ENCODE measurements at places on chromosomes 7 and 10.

DNA sequence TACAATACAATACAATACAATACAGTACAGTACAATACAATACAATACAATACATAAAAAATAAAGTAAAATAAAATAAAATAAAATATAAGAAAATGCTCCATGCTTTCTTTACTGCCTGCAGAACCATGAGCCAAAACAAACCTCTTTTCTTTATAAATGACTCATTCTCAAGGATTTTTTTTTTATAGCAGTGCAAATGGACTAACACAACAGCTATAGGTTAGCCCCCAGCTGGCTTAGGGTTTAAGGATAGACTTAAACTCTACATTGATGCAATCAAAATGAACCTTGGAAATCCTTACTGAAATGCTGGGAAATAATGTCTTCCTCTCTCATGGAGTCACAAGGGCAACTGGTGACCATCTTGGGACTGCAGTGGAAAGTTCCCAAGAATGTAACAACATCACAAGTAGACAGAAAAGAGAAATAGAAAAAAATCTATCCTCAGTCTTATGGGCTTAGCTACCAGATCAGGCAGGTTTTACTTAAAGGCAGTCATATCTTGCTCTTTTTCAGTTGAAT lies 348.9 kb downstream of the ARL4A start:
- DNase-seq = no peak

GRCh38 chr7:114422507-114423501 lies 8.2 kb downstream of the FOXP2 start:
- peak; percentile 66 for DNase-seq

GRCh38 chr10:83957168-83957947 lies 182.0 kb upstream of the GHITM start:
- DNase-seq = peak; percentile 36

- DNase-seq = no peak
Observed at GRCh38 chr7:45563941-45564461, 10.2 kb upstream of the ADCY1 start.

DNA sequence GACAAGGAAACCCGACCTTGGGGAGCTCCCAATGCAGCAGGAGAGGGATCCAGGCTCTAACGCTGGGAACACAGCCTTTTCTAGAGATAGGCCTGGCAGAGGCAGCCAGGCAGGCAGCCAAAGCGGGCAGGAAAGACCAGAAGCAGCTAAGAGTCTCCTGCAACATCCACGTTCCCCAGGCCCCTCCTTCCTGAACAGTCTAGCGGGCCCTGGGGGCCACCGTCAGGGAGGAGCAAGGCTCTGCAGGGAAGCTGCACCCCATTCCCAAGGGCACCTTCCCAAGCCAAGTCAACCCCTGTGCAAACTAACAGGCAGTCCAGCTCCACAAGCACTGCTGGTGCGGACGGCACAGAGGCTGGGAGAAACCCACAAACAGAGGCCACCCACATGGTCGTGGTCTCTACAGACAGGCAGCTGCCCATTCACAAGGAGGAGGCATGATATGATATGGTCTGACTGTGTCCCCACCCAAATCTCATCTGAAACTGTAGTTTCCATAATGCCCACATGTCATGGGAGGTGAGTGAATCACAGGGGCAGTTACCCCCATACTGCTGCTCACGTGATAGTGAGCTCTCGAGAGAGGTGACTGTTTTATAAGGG lies 115.7 kb downstream of the MAD1L1 start:
- no peak for DNase-seq

DNA sequence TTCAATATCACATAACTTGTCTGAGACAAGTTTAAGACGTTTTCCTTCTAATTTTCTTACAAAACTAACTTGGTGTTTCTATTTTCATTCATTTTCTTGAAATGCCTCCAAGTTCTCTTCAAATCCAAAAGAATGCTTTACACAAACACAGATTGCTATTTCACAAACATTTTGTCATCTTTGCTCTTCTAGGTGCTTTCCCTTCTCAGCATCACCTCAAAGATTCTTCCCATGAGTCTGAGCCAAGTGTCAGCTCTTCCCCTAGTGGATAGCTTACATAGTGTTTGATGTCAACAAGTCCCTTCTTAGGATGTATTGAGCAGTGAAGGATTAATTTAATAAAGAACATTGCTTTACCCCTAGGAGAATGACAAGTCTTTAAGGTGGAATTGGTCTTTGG lies 38.1 kb upstream of the SEMA3A start:
- no peak for DNase-seq

DNA sequence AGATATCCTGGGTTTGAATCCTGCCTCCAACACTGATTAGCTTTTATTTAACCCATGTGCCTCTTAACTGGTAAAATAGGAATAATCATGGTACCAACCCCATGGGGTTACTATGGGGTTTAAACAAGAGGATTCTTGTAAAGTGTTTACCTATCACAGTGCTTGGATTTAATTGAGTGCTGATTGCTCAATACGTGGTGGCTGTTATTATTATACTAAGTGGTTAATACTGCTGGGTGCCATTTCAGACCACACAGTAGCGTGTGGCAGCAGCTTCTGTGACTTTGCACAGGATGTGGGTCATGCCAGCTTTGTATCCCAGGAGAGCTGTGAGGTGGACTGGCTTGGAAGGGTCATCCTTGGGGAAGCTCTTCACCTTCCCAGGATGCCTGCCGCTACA lies 177.2 kb downstream of the SEC23IP start:
- DNase-seq = no peak

GRCh38 chr10:51960494-51960895 lies 261.1 kb upstream of the CSTF2T start:
- peak; percentile 12 for DNase-seq

- DNase-seq = no peak
Observed at GRCh38 chr10:22713853-22714478, 412 bp downstream of the PIP4K2A start.

GRCh38 chr10:53836638-53837037 lies 964.4 kb downstream of the PCDH15 start:
- DNase-seq = no peak

GRCh38 chr7:7564323-7564780 lies 2.3 kb upstream of the MIOS start:
- DNase-seq = no peak

GRCh38 chr10:20195076-20195475 lies 378.8 kb downstream of the PLXDC2 start:
- no peak for DNase-seq

DNA sequence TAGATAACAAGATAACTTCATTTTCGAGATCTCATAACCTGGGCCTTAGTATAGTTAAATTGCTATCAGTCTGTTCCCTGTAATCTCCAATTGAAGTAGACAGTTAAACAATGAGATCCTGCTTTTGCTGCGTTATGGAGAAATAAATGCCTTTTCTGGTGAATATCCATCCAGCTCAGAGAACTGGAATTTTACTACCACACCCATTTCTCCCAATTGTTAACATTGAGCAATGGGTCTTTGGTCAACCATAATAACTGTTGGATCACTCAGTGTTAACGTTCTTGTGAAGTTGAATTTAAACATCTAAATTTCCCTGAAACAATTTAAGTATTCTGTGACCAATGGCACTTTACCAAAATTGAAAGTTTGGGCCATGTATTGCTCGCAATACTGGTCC lies 3.0 kb downstream of the CALU start:
- DNase-seq = no peak

- DNase-seq = no peak
Observed at GRCh38 chr7:119572132-119572531, 700.8 kb upstream of the KCND2 start.

DNA sequence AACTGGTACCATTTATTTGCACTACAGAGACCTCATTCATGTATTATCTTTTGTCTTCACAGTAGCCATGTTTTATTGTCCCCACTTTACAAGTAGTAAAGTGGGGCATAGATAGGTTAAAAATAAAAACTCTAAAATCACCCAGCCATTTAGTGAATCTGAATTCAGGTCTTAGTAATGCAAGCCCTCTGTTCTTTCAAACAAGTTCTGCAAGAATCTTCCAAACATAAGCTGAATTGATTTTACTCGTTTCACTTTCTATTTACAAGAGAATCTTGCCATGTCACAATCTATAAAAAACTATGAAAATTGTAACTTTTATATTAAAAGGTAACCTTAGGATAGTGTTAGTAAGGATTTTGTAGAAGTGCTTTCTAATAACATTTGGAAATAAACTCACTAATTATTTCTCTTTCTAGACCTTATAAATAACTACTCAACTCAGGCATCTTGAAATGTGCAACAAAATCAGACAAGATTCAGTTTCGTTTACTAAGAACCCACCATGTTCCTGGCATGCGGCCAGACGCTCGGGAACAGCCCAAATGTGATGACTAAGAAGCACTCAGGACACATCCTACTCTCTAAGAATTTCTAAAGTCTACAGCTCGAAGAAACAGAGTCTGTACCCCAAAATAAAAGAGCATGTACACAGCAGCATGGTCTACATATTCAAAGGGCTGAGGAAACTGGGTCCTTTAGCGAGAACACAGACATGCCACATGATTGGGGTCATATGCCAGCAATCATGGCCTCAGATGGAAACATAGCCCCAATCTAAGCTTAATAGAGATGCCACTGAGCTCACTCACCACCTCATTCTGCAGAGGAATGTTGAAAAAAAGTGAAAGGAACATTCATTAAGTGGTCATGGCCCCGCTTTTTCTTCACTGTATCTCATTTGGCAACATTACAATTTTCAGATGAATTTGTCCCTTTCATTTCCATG lies 167.6 kb downstream of the AMPH start:
- DNase-seq = no peak

- no peak for DNase-seq
Observed at GRCh38 chr7:92656121-92656520, 65.9 kb upstream of the FAM133B start.

- DNase-seq = peak; percentile 61
Observed at GRCh38 chr7:116173051-116174028, 37.0 kb upstream of the TES start.

DNA sequence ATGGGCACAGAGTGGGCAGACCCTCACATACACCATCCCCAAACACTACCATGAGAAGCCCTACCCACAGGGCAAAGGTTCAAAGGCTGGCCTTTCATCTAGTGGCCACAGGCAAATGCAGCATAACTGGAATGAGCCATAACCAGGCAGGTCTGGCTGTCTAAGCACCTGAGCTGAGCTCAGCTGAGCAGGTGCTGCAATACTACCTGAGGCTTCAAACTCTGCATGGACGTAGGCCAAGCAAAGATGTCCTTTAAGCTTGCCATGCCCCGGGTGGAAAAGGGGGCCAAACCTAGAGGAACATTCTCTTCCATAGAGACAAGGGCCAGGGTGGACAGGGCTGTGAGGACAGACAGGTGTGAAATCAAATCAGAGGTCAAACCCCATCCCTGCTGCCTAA lies 65.3 kb upstream of the CAMK2B start:
- DNase-seq = no peak

DNA sequence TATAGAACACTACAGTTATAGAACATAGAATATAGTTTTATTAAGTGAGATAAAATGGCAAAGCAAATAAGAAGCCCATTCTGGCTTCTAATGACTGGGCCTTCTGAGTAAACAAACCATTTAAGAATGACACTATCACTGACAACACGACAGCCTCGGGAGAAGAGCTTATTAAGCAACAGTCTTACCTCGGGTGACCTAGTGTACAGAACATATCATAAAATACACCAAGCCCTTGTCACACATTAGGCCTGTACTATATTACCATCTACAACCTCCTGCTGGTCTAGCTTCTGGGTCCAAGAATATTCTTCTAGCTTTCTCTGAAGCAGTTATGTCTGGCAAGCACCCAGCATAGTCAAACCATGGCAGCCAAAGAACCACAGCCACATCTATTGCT lies 32.0 kb downstream of the CCDC186 start:
- no peak for DNase-seq

- DNase-seq = no peak
Observed at GRCh38 chr10:12622691-12623090, 273.3 kb downstream of the CAMK1D start.

DNA sequence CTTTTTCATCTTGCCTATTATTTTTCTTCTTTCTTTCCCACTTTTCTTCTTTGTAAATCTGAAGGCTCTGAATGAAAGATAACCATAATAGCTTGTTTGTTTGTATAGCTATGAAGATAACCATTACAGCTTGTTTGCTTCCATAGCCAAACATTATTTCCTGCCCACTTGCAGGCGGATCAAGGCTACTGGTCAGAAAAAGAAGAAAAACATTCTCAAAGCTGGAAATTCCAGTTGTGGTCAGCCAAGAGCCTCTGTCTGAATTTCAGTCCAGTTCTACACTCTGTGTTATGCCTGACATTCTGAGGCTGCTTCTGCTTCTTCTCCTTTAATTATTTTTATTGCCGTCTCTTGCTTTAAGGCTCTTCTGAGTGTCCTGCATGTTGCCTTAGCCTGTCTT lies 48.9 kb downstream of the TMEM178B start:
- DNase-seq = no peak

GRCh38 chr7:98024075-98024474 lies 34.1 kb upstream of the OCM2 start:
- DNase-seq = no peak

GRCh38 chr10:22701132-22701826 lies 13.1 kb downstream of the PIP4K2A start:
- no peak for DNase-seq

- peak; percentile 34 for DNase-seq
Observed at GRCh38 chr7:114419441-114420272, 5.0 kb downstream of the FOXP2 start.

DNA sequence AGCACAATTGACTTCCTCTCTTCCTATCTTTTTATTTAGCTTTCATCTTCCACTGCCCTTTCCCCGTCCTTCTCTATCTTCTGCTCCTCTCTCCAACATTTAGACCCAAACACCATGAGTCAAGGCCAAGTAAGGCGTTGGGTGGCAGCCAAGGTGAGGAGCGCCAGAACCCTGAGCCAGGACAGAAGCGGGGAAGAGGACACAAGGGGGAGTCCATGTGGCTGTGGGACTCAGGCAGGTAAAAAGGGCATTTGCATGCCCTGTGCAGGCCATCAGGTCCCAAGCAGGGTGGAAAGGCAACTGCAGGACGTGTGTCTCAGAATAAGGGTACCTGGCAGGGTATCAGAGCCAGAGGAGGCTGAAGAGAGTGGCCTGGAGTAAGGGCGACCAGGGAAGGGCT lies 192.4 kb upstream of the PFKP start:
- no peak for DNase-seq

DNA sequence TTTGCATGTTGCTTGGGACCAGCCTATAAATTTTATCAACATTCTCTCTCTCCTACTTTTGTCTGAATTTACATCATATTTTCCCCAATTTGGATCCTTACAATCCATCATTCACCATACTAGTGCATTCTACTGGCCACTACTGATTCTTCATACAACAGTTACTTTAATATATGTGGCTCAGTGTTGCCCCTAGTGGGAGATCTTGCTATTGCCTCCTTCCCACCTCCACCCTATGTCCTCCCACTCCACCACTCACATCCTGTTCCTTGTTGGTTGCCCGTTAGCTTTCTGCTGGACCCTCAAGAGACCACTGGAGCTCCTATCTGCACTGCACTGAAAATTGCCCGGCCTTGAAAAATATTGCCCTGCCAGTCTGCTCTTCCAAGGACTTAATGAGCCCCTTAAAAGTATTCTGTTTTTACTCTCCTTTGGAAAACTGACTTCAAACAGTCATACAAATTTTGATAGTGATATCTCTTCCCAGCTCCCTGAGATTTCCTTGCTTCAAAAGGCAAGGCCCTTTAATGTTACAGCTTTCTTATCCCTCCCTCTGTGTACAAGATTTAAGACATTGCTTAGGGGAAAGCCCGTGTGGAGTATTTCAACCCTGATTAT lies 243.2 kb upstream of the TMEM229A start:
- DNase-seq = no peak
